ENCODE measurements at places on chromosomes 12 and 14. TPM values are rescaled to one million over a fixed set of nuclear protein-coding genes. Genes with fewer than 3 reads are reported as not detected.

Gene CLEC4D
- not detected for total RNA-seq

Gene RTL1
- not detected for total RNA-seq

Gene PRR4
- 0.94 TPM for total RNA-seq

Gene LYZ
- 51.1 TPM for total RNA-seq

DNA sequence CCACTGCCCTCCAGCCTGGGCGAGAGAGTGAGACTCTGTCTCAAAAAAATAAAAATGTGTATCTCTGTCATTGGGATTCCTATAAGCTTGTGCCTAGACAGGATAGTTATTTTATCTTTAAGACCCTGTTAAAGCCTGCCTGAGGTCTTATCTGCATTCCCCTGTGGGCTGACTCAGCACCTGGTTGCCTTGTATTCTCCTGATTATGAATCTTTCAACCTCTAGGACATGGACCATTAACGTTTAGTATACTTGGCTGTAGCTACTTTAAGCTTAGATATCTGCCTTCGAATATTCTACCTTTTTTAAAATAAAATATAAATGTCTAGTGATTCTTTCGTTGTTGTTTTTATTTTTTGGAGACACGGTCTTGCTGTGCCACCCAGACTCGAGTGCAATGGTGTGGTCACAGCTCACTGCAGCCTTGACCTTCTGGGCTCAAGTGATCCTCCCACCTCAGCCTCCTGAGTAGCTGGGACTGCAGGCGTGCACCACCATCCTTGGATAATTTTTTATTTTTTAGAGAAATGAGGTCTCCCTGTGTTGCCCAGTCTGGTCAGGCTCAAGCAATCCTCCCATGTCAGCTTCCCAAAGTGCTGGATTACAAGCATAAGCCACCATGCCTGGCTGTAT lies 41.3 kb downstream of the RESF1 start:
- DNase-seq: no peak

DNA sequence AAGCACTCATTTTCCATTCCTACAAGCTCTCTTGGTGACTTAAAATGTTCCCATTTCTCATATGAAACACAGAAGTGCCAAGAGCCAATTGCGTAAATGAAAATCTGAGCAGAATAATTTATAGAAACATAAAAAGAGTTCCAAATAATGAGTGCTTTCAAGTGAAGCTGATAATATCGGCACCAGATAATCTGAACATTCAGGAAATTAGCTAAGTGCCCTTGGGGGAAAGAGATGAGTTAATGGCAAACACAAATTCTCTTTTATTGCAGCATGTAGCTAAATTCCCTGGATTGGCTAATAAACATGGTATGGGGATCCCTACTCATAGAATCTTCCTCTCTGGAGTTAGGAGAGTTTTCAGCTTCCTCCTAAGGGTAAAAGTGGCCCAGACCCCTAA lies 46.7 kb downstream of the DAD1 start:
- no peak for DNase-seq

DNA sequence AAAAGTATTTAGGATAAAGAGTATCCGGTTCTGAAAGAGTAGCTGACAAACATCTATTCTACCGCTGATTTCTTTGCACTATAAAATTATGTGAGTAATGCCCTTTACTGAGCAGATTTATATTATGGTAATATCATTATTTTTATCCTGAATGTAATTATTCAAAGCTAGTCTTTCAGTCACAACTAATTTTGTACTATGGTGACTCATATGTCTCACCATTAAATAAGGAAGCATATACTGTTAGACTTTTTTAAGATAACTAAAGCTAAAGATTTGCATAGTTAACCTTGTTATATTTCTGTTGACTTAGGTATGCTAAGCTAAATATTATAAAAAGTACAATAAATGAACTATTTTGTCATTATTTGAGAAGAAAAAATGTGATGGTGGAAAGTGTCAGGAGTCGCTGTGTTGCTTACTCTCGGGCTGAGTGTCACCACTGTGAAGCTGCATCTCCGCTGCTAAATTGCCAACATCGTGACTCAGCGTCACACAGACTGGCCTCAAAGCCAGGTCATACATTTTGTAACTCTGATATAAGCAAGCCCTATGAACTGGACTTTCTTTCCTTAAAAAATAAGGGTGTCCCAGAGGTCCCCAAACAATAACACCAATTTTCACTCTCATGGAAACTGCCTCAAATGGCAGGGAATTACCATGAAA lies 69.1 kb upstream of the SSTR1 start:
- no peak for DNase-seq

GRCh38 chr12:50538182-50538581 lies 33.4 kb downstream of the DIP2B start:
- no peak for DNase-seq

DNA sequence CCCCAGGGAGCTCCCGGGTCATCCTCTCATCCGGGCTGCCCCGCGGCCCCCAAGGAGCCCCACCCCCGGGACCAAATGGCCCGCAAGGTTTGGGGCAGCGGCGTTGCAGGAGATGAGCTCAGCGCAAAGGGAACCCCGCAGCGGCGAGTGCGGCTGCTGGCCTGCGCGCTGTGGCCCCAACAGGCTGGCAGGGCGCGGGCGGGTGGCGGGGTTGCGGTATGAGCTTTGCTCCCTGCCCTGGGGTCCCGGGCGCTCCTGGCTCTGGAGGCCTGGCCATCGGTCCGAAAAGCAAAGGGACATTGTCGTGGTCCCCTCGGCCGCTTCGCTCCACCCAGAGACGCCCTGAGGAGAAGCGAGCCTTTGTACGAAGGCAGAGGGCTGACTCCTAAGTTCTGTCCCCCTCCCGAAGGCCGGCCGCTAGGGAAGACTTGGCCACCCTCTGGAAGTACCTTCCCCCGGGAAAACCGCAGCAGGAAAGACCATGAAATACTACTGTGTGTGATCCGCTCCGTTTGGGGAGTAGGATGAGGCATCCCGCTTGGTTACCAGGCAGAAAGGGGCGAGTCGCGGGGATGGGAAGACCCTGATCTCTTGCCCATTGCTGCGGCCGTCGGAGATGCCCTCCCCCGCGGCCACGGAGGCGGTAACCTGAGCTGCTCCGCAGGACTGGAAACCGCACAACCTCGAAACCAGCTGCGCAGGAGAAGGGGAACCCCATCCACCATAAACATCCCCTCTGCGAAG lies 620 bp upstream of the NID2 start:
- DNase-seq: no peak

- DNase-seq: no peak
Measured at GRCh38 chr12:77124767-77125166, 59.4 kb upstream of the E2F7 start.

DNA sequence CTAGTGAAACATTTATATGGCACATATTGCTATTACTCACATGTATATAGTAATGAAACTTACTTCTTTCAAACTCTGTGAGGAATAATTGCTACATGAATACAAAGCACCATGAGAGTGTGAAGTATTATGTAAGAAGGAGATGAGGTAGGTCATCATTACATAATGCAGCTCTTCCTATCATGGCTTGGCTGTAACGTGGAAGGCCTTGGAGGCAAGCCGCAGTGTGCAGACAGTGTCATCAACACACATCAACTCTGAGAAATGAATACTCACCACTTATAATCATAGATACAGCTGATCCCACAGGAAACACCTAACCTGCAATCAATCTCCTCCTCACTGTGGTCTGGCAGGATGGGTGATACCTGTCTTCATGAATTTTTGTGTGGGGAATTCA lies 49.9 kb upstream of the CCDC91 start:
- no peak for DNase-seq

DNA sequence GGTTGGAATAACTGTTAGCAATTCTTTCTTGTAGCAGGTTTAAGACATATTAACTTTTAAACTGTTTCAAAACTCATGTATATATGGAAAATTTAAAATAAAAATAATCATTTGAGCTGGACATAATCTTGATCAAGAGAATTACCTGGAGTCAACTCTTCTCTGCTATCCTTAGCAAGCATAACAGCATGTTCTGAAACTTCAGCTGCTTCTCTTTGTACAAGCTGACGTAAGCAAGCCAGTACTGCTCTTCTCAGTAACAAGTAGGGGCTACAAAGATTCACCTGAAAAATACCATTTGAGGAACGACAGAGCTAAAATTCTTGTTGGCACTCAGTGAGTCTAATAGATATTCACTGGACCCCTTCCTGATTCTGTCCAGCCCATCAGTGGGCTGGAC lies 83.0 kb downstream of the HEATR5A start:
- no peak for DNase-seq

DNA sequence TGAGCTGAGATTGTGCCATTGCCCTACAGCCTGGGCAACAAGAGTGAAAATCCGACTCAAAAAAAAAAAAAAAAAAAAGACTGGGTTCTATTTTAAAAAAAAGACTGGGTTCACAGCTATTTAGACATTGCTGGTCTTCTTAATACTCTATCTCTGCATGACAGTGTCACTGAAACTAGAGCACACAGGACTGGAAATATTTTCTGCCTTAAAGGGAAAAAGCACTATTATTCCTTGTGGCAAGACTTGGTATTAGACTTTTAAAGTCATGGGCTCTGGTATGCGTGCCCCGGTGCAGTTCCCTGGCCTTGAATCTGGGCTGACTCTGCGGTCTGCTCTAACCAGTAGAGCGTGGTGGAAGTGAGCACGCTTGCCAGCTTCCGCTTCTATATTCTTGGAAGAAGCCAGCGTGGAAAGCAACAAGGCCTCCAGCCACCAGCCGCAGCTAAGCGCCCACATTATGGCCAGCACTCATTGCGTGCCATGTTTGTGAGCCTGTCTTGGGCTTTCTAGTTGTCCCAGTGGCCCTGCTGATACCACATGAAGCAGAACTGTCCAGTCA lies 31.3 kb downstream of the PRKAB1 start:
- DNase-seq: no peak

DNA sequence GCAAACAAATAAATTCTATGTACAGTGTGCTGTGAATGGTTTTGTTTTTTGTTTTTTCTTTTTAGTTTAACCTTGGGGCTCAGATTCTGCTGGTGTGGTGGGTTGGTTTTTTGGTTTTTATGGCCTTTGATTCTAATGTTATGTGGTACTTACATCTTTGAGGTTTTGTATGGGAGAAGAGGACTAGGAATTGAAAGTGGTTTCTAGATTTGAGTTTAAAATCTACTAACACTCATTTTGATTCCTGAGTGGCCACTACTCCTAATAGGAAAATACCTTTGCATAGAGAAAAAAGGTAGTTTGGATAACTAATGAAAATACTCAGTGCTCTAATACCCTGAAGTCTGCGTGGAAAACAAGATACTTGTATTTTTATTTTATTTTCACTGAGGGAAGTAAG lies 137.7 kb downstream of the MON2 start:
- no peak for DNase-seq

- DNase-seq: no peak
Measured at GRCh38 chr12:112852810-112853209, 54.0 kb upstream of the OAS1 start.

DNA sequence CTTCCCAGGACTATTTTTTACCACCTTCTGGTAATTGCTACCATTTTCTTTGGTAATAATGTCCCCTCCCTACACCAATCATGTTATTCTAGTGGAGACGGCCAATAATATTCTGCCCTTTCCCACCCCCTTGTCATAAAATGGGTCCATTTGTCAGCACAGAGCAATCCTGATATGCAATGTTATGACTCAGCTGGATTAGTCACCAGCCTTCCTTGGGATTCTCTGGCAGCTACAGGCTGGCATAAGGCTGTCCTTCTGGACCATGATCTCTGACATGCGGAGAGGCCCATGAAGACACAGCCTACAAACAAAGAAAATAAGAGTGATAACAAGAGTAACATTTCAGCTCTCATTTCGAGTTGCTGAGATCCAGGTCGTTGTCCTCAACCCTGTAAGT lies 222.0 kb upstream of the CPNE8 start:
- DNase-seq: no peak

GRCh38 chr12:23463172-23463571 lies 486.3 kb downstream of the SOX5 start:
- DNase-seq: no peak

- no peak for DNase-seq
Measured at GRCh38 chr14:97723819-97724218, 926.6 kb downstream of the VRK1 start.

Measured in left ventricle myocardium superior (tissue), 1 donor.